ENCODE measurements at places on chromosomes 1 and 21. TPM values are rescaled to one million over a fixed set of nuclear protein-coding genes. Genes with fewer than 3 reads are reported as not detected.

- no peak for DNase-seq
- peaks cover 8% of the 10 kb centered on the region for H3K36me3 ChIP-seq
- no peaks in the 10 kb centered on the region for H3K4me1 ChIP-seq
- H3K27me3 ChIP-seq = no peaks in the 10 kb centered on the region
- H3K27ac ChIP-seq = no peak overlapping the region
- no peak overlapping the region for H3K4me3 ChIP-seq
Observed at GRCh38 chr1:184065559-184065958, 14.0 kb downstream of the TSEN15 start.

DNA sequence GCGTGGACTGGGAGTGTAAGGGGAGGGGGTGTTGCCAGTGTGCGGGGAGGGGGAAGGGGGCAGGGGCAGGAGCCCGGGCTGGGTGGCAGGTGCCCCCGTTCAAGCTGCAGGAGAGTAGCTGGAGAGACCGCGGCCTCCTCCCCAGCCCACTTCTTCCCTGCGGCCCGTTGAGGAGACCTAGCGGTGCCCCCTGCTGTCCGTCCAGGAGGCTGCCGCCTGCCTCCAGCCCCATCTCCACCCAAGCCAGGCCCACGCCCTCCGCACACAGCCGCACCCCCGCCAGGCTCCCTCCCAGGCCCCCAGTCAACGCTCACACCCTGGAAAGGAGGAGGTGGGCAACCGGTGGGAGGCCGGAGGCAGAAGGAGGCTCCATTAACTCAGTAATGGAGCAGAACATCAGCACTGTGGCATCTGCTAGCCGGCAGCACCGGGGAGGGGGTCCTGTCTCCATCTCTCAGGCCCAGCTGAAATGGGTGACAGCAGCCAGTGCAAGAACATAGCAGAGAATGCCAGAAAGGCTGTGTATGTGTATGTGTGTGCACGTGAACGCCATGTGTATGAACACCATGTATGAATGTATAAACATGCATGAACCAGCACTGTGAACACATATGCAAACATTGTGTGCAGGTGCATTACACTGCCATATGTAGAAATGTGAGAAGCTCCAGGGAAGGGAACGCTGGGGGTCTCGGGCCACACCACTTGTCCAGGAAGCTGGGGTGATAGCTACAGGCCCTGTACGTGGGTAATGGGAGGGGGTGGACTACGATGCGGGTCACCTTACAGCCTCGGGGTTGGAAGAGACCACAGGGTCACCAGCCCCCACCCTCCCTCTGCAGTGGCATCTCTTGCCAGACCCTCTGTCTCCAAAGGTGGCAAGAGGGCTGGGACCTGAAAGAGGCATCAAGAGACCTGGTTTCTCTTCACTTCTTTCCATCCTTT is 84.6 kb downstream of the SYT2 start:
- no peak overlapping the region for H3K27ac ChIP-seq
- H3K4me1 ChIP-seq = no peaks in the 10 kb centered on the region
- DNase-seq = peak; percentile 74
- no peaks in the 10 kb centered on the region for H3K27me3 ChIP-seq

- H3K4me3 ChIP-seq = no peak overlapping the region
- no peaks in the 10 kb centered on the region for H3K27me3 ChIP-seq
- peak overlapping the region; percentile 46 for H3K27ac ChIP-seq
- no peaks in the 10 kb centered on the region for H3K36me3 ChIP-seq
- H3K4me1 ChIP-seq = peaks cover 8% of the 10 kb centered on the region
- DNase-seq = peak; percentile 37
Observed at GRCh38 chr1:8211883-8212579, 105.9 kb upstream of the SLC45A1 start.

GRCh38 chr1:9394010-9394409 is 101.3 kb downstream of the SPSB1 start:
- H3K4me3 ChIP-seq = no peak overlapping the region
- no peaks in the 10 kb centered on the region for H3K36me3 ChIP-seq
- no peak overlapping the region for H3K27ac ChIP-seq
- DNase-seq = no peak
- no peaks in the 10 kb centered on the region for H3K27me3 ChIP-seq
- peaks cover 1% of the 10 kb centered on the region for H3K4me1 ChIP-seq

DNA sequence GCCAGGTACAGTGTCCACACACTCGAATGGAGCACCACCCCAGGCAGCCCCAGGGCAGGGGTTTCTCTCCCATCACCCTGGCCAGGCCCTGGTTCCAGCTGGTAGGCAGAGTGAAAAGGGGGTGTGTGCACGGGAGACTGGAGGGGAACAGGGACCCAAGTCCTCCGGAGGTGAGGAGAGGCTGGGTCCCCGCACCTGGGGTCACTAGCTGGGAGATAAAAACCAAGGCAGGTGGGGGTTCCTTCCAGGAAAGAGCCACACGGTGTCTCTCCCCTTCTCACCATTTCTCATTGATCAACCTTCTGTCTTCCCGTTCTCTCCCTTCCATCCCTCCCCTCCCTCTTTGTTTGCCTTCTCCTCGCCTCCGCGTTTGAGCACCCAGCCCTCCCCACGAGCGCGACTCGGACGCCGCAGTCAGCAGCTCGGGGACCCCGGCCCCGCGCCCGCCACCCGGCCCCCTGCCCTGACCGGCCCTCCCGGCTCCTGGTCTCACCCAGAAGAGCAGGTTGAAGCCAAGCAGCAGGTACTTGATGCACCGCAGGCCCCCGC is 358 bp downstream of the TSPAN2 start:
- no peaks in the 10 kb centered on the region for H3K36me3 ChIP-seq
- H3K4me3 ChIP-seq = peak overlapping the region; percentile 78
- DNase-seq = peak; percentile 15
- H3K27ac ChIP-seq = peak overlapping the region; percentile 93
- H3K27me3 ChIP-seq = peaks cover 16% of the 10 kb centered on the region

DNA sequence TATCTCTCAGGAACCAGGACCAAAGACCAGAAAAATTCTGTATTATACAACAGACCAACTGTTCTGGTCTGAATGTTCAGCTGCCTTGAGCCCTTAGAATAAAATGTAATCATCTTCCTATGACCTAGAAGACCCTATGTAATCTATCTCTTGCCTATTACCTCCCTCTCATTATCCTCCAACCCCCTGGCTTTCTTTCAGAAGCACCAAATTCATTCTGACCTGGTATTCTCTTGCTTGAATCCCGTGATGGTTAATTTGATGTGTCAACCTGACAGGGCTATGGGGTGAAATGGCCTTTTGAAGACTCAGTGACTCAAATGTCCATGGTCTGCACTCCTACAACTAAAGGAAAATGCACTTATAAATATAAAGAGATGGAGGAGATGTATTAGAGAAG is 21.8 kb upstream of the FBXO28 start:
- H3K27me3 ChIP-seq = no peaks in the 10 kb centered on the region
- H3K4me3 ChIP-seq = no peak overlapping the region
- H3K36me3 ChIP-seq = no peaks in the 10 kb centered on the region
- H3K27ac ChIP-seq = no peak overlapping the region

OR6N1 gene
- total RNA-seq = not detected
